ENCODE measurements at places on chromosomes 16 and 17.
A peak's percentile ranks its signal among the peaks of the same experiment; 100 is the strongest.

- DNase-seq: no peak
Observed at GRCh38 chr17:30701498-30701989, 122.9 kb downstream of the CRLF3 start.

- DNase-seq: no peak
Observed at GRCh38 chr16:30786936-30787612, at the start of gene ZNF629. ZNF629 (minus strand) TSS chr16:30787205; CDS start chr16:30784482, 2,723 bp downstream.

GRCh38 chr16:70612931-70613330 lies 33.4 kb upstream of the IL34 start:
- DNase-seq: no peak

DNA sequence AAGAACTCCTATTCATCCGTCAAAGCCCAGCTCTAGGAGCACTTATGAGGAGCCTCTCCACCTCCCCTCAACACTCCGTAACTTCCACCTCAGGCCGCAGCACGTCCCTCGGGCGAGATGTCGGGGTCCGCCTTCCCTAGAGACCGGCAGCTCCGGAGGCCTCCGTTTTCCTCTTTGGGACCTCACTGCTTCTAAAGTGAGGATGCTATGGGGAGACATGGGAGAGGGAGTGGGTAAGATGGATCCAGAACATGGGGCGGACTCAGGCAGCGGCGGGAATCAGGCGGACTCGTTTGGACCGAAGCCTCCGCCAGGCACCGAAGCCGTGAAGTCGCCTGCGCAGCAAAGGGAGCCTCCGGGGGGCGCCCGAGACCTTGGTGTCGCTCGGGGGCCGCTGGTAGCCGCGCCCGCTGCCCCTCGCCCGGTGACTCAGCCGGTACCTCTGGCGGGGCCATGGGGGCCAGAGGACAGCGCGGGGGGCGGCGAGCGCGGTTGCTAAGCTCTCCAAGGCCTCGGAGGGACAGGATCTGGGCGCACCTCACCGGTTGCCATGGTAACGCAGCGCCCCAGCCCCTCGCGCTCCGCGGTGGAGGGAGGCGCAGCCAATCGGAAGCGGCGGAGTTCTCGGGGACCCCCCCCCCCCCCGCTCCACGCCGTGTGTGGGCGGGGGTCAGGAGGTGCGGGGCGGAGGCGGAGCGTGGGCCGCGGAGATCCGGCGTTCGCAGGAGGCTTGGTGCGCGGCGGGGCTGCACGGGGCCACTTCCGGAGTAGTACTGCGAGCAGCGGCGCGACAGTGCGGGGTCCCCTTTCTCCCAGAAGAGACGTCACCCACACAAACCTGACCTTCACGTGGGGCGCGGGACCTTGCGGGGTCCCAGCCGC lies 1.3 kb upstream of the HIC1 start:
- peak; percentile 62 for DNase-seq

GRCh38 chr16:979859-980594 lies 1.5 kb upstream of the SOX8 start:
- no peak for DNase-seq

DNA sequence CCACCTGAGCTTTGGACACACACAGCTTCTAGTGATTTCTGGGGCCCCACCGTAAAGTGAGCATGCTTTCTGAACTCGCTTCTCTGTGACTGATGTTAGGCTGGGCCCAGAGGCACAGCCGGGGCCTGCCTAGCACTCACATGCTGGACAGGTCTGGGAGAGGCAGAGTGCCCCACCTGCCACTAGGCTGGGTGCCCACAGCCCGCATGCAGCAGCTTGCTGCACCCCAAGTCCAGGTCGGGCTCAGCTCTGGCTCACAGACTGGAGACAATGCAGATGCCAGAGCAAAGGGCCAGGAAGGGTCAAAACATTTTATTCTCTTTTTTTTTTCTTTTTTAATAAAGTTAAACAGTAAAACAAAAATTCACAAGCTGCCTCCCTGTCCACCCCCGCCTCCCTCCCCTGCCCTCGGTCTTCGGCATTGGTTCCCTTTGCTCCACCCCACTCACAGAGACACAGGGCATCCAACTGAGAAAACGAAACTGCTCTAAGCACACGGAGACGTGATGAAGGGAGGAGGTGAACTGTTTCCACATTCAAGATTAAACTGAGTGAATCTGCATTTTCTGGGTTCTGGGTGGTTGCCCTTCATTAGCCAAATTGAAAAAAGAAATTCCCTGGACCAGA lies 9.7 kb downstream of the CNP start:
- DNase-seq: no peak

DNA sequence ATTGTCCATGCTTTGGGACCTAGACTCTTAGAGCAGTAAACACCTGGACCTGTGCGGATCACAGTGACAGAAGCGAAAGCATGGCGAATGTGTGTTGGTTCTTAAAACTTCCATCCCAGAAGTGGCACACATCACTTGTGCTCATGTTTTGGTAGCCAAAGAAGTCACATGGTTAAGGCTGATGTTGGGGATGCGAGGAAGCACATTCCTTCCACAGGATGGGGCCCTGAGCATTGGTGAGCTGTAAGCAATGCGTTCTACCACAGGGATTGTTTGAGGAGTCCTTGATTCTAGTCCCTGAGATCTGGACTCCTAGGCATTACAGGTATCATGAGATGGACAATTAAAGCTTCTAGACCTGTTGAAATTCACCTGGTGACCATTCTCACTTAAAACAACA lies 375.9 kb downstream of the UTP18 start:
- no peak for DNase-seq

DNA sequence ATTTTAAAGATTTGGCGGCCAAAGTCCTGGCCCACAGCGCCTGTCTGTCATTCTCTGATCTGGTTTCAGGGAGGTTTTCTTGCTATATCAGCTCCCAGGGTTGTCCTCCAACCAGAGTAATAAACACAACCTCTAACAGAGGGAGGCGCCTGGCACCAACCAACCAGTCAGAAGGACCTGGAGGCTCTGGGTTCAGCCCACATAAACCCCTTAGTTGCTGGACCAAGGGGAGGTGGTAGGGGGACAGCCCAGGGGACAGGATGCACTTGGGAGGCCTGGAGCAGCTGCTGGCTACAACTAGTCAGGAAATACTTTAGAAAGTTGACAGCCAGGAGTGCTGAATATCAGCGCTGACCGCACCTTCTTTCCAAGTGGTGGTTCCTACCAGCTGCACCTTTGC lies 41.7 kb upstream of the CDRT4 start:
- no peak for DNase-seq

DNA sequence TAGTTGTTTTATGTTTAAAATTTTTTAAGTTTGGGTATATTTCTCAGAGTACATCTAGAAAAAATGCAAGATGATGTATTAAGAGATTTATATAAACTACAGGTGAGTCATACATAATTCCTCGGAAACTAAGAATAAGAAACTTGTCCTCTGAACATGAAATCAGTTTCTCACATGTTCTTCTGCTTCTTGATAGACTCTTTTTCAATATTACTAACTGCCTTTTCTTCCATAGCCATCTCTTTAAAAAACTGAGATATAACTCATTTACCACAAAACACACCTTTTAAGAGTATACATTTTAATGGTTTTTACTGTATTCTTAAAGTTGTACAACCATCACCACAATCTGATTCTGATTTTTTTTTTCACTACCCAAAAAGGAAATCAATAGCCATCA lies 238.4 kb upstream of the AXIN2 start:
- DNase-seq: no peak

DNA sequence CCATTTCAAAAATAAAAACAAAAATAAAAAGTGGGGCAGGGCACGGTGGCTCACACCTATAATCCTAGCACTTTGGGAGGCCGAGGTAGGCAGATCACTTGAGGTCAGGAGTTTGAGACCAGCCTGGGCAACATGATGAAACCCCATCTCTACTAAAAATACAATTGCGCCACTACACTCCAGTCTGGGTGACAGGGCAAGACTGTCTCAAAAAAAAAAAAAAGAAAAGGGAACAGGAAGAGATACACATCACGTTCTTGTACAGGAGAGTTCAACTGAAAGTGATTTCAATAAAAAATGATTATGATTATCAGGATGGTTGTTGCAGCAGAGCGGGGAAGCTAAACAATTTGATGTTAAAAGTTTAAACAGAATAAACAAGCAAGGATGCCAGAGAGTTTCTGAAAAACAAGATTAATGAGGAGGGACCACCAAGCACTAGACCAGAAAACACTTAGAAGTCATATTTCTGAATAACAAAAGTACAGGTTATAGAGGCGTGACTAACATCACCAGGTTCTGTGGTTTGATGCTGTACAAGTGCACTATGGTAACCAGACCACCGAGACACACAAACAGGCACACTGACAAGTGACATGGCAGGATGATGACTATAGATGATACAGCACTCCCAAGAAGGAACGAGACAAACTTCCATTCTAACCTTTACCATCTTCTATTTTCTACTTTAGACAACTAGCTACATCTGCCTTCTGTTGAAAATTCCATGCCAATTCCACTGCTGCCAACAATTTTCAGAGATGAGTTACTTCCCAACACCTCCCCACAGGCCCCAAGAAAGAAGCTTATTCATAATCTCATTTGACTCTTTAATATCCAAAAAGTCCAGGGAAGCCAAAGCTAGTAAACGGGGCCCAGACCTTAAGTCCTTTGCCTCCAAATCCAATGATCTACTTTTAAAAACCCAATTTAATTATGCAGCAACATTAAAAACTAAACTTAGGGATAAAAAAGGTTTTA lies 11.8 kb downstream of the DNAJA2 start:
- no peak for DNase-seq

DNA sequence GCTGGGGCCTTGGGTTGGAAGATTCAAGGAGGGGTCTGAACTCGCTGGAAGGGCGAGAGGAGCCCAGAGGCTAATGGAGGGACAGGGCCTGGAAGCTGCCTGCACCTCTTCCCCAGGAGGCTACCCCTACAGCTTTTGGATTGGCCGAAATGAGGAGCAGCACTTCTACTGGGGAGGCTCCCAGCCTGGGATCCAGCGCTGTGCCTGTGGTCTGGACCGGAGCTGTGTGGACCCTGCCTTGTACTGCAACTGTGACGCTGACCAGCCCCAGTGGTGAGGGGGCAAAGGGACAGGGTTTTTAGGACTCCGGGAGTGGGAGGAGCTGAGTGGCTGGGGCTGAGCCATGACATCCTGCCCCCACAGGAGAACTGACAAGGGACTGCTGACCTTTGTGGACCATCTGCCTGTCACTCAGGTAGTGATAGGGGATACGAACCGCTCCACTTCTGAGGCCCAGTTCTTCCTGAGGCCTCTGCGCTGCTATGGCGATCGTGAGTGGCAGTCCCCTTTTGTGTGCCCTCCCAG lies 8.8 kb downstream of the CNTNAP1 start:
- no peak for DNase-seq

DNA sequence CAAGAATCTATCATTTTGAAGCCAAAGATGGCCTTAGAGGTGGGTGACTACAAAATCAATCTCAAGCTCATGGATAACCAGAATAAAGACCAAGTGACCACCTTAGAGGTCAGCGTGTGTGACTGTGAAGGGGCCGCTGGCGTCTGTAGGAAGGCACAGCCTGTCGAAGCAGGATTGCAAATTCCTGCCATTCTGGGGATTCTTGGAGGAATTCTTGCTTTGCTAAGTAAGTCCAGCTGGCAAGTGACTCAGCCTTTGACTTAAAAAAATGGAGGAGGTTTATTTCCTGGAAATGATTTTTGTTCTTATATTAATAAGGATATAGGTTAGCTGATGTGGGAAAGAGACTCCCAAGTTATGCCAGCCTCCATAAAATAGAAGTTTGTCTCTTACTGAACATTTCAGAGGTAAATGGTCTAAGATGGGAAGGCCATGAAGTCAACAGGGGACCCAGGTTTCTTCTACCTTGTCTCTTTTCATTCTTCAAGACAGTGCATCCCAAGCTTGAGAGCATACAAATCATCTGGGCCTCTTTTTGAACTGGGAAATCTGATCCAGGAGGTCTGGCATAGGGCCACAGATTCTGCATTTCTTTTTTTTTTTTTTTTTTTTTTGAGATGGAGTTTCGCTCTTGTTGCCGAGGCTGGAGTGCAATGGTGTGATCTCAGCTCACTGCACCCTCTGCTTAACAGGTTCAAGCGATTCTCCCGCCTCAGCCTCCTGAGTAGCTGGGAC lies 19.8 kb upstream of the TANGO6 start:
- DNase-seq: no peak

- no peak for DNase-seq
Observed at GRCh38 chr17:37466471-37466870, 23.2 kb upstream of the DUSP14 start.

- DNase-seq: no peak
Observed at GRCh38 chr16:85642762-85643358, 29.7 kb downstream of the GSE1 start.

- no peak for DNase-seq
Observed at GRCh38 chr16:49980166-49980565, 44.9 kb upstream of the CNEP1R1 start.

- no peak for DNase-seq
Observed at GRCh38 chr16:84829168-84829965, 9.6 kb downstream of the CRISPLD2 start.

DNA sequence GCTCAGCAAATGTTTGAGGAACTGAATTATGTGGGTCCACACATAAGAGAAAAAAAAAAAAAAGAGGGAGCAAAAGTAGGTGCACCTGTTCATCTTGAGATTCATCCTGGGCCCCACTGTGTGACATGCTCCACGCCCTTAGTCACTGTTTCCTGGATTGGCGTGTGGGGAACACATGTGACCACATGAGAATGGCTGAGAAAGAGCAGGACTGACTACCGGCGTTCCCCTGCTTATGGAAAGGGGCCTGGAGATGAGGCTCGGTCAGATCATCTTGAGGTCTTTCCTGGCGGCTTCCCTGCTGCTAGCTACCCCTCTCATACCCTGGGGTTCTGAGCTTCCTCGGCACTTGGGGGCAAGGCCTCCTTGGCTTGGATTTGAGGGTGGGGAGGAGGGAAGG lies 3.9 kb downstream of the DEXI start:
- no peak for DNase-seq
